ENCODE measurements at places on chromosomes 1 and 21.

GRCh38 chr1:157992833-157993146 is 655 bp upstream of the KIRREL1 start:
- DNase-seq = no peak

GRCh38 chr1:22810378-22810777 is 99.7 kb downstream of the EPHB2 start:
- DNase-seq = no peak

DNA sequence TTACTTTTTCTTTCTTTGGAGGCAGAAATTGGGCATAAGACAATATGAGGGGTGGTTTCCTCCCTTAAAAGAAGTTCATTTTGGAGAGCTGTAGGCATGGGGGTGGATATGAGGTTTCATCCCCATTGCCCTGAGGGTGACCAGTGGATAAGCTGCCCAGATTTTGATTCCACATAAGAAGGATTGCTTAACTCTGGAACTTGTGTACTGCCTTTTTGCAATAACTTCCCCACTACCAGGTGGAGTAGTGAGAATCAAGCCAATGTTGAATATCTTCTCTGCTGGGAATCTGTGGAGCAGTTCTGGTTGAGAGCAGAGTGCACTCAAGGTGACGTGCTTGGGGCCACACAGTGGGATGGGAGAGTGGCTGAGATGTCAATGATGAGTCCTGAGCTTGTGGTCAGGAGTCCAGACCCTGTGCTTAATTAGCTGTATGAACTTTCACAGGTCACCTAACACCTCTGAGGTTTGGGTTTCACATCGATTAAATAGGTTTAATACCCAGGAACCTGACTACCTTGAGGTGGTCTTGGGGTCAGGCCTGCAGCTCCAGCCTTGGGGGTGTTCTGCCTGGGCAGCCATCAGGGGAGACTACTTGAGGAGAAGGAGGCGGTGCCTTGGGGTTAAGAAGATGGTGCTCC is 152.9 kb downstream of the FCRL5 start:
- DNase-seq = no peak

DNA sequence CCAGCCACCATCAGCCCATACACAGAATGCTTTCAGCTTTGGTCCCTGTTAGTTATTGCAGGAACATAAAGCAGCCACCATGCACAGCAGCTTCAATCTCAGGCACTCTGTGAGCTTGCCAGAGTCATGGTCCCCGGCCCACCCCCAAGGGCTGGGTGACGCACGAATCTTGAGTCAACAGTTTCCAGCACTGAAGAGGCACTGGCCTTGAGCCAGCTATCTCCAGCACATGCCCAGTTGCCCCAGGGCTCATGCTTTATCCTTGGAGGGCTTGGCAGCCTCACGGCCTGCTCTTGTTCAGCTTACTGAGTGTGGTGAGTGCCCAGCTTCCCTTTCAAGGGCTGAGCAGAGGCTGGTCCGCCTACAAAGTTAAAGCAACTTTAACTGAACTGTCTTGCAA is 200.7 kb upstream of the RAB4A start:
- DNase-seq = peak; percentile 35

GRCh38 chr1:180265201-180265600 is 35.1 kb downstream of the LHX4 start:
- no peak for DNase-seq

GRCh38 chr21:42310411-42311001 is 4.7 kb downstream of the TFF3 start:
- no peak for DNase-seq

- no peak for DNase-seq
Measured at GRCh38 chr1:202255343-202255742, 61.7 kb downstream of the LGR6 start.

GRCh38 chr21:28696844-28697410 is 295.8 kb downstream of the LTN1 start:
- DNase-seq = no peak

- DNase-seq = peak; percentile 68
Measured at GRCh38 chr1:172497230-172497629, 35.7 kb upstream of the SUCO start.

- DNase-seq = no peak
Measured at GRCh38 chr1:192604979-192605620, 29.5 kb downstream of the RGS1 start.

DNA sequence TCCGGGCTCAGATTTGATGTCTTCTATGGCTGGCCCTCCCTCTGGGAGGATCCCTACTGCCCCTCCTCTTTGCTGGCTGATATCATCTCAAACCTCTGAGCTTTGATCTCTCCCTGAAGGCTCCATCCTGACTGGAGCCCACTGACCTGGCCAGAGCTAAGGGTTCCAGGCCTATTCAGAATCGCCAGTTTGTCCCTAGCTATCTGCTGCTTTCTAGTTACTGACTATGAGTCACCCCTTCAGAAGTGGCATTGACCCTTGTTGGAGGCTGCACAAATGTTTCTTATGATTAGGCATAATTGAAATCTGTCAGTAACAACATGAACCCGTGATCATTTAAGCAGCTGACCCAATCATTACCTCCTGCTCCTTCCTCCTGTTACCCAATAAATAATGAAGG is 87.1 kb downstream of the ABCA4 start:
- DNase-seq = no peak

DNA sequence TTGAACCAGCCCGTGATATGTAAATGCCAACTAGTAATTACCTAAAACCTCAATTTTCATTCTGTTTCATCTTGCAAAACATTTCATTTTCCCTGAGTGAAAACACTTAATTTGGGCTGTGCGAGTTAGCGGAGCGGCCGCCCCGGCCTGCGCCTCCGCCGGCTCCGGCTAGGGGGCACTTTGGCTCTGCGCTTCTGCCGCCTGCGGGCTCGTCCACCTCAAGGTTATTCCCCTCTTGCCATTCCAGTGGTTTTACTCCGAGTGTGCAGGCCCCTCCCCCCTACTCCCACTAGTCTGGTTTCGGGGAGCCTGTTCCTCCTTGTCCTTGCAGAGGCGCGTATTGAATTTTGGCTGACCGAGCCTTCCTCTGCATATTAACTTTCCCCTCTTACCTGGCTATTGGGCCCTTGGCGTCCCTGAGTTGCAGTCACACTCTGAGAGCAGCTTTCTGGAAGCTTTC is 55.6 kb downstream of the PEX14 start:
- no peak for DNase-seq

GRCh38 chr1:67582625-67583461 is 102.2 kb upstream of the GADD45A start:
- no peak for DNase-seq

DNA sequence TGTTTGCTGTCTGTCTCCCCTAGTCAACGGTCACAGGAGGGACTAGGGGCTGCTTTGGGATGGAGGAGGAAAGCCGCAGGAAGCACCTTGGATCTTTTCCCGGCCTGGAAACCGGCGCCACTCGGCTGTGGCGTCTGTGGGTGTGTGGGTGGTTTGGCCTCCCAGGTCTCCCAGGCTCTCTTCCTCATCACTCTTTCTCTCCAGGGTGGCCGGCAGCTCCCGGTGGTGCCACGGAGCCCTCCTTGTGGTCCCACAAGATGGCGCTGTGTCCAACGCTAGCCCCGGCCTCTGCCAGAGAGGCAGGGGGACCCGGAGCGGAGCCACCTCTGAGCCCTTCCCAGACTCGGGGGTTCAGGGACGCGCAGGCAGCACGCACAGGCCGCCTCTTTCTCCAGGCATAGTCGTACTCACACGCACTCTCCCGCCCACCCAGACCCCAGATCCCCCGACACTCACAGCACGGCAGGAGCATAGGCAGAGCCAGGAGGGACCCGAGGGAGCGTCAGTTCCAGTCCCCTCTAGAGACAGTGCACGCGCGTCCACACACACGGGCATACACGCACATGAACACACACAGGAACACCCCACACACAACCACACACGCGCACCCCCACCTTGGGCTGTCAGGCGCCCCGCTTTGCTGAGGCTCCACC is 31.2 kb downstream of the CDCP2 start:
- peak; percentile 14 for DNase-seq

DNA sequence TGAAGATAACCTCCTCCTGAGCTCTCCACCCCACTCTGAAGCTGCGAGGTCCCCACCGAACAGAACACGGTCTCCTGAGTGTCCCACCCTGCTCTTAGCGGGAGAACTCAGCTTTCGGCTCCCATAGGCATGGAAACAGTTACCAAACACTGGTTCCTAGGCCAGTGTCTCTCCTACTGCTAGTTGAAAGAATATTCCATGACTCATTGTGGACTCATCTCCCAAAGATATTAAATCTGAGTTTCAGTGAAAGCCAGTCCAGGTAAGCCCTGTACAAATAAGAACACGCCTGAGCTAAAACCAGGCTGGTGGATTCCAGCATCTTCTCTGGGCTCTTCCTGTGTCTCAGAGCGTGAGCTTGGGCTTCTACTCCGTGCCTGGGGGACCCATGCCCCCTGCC is 107.5 kb upstream of the CLDN14 start:
- DNase-seq = no peak

GRCh38 chr1:233281711-233282581 is 13.6 kb downstream of the PCNX2 start:
- DNase-seq = no peak

- DNase-seq = no peak
Measured at GRCh38 chr1:209335178-209335577, 248.3 kb upstream of the CAMK1G start.

DNA sequence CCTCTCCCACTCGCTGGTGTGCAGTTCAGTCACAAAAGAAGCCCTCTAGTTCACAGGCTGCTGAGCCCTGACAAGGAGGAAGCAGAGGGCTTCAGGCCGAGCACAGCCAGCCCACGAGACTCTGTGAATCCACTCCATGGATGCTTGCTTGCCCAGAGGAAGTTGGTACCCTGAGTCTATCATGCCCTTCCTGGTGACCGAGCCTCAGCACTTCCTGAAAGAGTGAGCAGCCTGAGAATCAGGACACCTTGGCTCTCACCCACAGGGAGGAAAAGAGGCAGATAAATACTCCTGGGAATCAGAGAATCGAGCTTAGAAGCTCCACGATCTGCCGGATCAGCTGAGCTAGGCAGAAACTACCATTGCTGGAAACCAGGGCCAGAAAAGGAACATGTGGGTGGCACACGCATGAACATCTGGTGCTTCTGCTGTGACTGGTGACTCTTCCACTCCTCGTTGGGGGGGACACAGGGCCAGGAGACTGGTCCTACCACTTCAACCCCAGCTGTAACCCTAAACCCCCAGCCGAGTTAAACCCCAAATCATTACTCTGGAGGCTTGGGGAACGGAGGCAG is 376.3 kb upstream of the CAMK1G start:
- no peak for DNase-seq

GRCh38 chr1:44453798-44454349 is 48.8 kb downstream of the RNF220 start:
- DNase-seq = no peak

DNA sequence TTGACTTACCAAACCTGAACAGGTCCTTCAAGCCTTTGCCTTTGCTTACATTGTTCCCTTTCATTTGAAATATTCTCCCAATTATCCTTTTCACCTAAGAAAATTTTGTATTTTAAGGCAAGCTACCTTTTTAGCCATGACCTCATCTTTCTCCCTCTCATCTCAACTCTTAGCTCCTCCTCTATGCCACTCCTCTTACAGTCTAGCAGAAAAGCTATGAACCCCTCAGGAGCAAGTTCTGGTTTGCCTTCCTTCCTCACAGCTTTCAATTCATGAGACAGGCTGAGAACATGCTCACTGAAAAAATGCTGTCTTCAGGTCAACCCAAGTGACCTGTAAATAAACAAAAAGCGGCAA is 8.3 kb upstream of the MUTYH start:
- DNase-seq = no peak

- DNase-seq = no peak
Measured at GRCh38 chr1:32898958-32899357, 2.2 kb downstream of the TMEM54 start.

- no peak for DNase-seq
Measured at GRCh38 chr1:227869279-227869842, 53.9 kb downstream of the PRSS38 start.

DNA sequence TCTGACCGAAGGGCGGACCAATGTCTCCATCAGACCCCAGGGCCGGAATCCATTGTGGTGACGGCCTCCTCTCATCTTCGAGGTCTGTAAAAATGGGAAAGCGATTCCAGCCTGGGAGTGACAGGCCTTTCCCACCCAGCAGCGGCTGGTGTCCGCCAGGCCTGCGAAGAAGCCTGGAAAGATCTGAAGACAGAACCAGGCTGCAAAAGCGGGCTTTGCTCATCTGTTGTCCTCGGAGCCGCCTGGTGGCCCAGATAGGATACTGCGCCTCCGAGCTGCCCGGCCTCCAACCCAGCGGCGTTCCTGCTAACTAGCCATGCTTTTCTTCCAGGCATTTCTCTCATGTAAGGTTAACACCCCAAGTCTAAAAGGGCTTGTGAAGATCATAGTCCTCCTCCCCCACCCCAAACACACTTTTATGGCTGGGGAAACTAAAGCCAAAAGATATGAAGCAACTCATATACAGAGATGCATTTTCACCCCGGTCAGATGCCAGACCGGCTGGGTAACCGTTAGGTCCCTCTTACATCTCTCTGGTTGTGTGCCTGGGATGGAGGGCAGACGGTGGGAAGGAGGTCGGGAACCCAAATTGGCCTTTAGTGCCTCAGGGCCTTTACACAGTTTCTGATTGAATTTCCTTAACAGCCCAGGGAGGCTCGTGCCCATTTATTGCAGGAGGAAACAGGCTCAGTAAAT is 1.9 kb upstream of the DHRS3 start:
- DNase-seq = peak; percentile 84

GRCh38 chr1:64675718-64676345 is 69.0 kb upstream of the RAVER2 start:
- peak; percentile 11 for DNase-seq

DNA sequence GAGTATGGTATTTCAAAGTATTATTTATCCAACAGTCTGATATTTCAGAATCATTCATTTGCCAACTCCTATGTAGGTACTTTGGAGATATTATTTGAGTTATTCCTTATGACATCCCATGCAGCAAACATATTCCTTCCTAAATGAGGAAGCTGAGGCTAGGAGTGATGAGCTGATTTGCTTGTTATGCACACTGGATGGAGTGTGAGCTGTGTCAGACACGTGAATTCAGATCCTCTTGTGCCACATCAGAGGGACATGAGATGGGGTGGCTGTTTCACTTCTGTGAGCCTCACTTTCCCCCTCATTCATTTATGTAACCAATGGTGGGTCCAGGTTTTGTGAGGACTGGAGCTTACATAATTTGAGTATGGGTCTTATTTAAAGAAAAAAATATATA is 215.9 kb downstream of the DISC1 start:
- no peak for DNase-seq

- DNase-seq = no peak
Measured at GRCh38 chr1:156676114-156676819, 940 bp downstream of the NES start.

- no peak for DNase-seq
Measured at GRCh38 chr21:40404396-40404800, 442.6 kb downstream of the DSCAM start.

- DNase-seq = no peak
Measured at GRCh38 chr21:34504595-34504994, 7.4 kb downstream of the KCNE1 start.
